ENCODE measurements at places on chromosomes 5 and 9. TPM values are rescaled to one million over a fixed set of nuclear protein-coding genes. Genes with fewer than 3 reads are reported as not detected.

Gene BARX1
- total RNA-seq, result not detected

Gene SLC6A18
- not detected for total RNA-seq

Gene CDH9
- not detected for total RNA-seq

Gene GRK6
- total RNA-seq, result 44.1 TPM

Gene PPP1R26
- total RNA-seq, result 16.9 TPM

Gene INSL6
- not detected for total RNA-seq

Measured in airway epithelial cell (primary cell).